ENCODE measurements at places on chromosomes 6 and 20. TPM values are rescaled to one million over a fixed set of nuclear protein-coding genes. Genes with fewer than 3 reads are reported as not detected.
A peak's percentile ranks its signal among the peaks of the same experiment; 100 is the strongest.

Gene MAK
- 0.14 TPM for total RNA-seq

Gene RPL7L1
- total RNA-seq: 42.2 TPM

Gene BANF2
- total RNA-seq: not detected

Gene RSPO3
- 0.27 TPM for total RNA-seq

Gene TGM3
- not detected for total RNA-seq

Gene ZSCAN31
- total RNA-seq: 8.0 TPM

Gene ARMH2
- not detected for total RNA-seq

Gene FANCE
- 3.7 TPM for total RNA-seq

Gene SAMD3
- total RNA-seq: not detected

Gene KCNG1
- total RNA-seq: 0.30 TPM

DNA sequence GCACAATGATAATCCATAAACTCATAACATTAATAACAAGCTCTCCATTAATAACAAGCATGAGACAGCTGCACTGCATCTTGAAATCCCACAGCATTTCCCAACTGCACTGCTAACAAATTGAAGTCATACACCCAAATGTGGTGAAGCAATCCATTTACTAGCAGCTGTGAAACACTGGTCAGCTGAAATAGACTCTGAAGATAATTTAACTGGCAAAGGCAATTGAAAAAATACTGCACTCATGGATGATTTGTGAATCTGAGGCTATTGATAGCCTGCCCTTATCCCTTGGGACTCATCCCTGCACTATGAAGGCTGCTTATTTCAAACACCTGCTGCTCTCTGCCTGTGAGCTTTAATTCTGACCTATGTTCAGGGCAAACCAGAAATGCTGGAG lies 49.1 kb upstream of the PLCB1 start:
- H3K27me3 ChIP-seq: no peaks in the 10 kb centered on the region
- H3K36me3 ChIP-seq: no peaks in the 10 kb centered on the region
- H3K4me1 ChIP-seq: peaks cover 6% of the 10 kb centered on the region
- no peak overlapping the region for H3K27ac ChIP-seq
- H3K4me3 ChIP-seq: no peak overlapping the region

DNA sequence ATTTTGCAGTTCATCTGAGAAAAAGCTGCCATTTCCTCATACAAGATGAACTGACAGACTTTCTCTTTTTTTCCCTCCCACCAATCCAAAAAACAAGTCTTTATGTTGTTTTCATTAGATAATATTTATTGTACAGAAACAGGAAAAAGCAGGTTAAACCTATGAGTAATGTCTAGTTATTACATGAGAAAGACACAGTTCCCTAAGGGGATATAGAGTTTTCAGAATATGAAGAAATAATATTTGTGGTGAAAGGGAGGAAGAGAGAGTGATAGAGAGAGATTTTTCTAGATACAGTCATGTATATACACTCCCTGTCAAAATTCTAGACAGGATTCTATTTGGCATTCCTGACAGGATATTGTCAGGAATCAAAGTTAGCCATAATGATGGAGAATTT lies 392.4 kb downstream of the BMP2 start:
- H3K27me3 ChIP-seq: no peaks in the 10 kb centered on the region
- DNase-seq: no peak
- no peak overlapping the region for H3K4me3 ChIP-seq
- H3K36me3 ChIP-seq: no peaks in the 10 kb centered on the region
- H3K4me1 ChIP-seq: no peaks in the 10 kb centered on the region
- no peak overlapping the region for H3K27ac ChIP-seq

DNA sequence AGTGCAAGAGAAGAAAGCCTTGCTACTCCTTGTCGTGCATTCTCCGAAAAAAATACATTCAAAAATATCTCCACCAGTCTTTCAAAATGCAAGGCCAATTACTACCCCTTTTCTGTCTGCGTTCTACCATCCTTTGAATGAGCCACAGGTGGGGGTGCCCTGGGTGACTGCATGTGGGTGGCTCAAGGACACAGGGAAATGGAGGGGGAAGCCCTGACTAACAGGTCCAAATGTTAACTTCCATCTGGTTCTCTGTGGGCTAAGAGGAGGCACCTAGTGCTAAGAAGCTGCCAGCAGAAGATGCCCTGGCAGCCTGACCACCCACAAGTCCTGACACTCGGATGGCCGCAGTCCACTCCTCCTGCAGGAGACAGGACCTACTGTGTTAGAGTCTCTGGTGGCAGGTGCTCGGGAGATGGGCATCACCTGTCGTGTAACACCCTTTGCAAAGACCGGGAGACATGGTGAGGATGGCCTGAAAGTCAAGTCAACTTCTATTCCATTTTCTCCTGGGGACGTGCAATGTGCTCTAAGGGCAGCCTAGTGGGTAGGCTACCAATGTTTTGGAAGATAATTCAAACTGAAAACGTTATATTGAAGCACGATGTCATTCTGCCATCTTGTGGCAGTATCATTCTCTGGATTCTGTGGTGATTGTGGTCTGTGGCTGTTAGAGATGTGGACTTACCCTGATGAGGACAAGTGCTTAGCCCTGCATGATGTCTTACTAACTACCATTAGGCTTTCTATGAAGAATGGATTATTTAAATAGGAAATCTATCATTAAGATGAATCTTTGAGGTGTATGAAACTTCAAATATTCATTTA lies 27.4 kb upstream of the IGF2R start:
- peaks cover 25% of the 10 kb centered on the region for H3K4me1 ChIP-seq
- H3K27ac ChIP-seq: no peak overlapping the region
- no peaks in the 10 kb centered on the region for H3K27me3 ChIP-seq
- no peak overlapping the region for H3K4me3 ChIP-seq

- H3K27ac ChIP-seq: no peak overlapping the region
- no peaks in the 10 kb centered on the region for H3K36me3 ChIP-seq
These were observed 403.6 kb downstream of the PLCB1 start for GRCh38 chr20:8535403-8536261.

DNA sequence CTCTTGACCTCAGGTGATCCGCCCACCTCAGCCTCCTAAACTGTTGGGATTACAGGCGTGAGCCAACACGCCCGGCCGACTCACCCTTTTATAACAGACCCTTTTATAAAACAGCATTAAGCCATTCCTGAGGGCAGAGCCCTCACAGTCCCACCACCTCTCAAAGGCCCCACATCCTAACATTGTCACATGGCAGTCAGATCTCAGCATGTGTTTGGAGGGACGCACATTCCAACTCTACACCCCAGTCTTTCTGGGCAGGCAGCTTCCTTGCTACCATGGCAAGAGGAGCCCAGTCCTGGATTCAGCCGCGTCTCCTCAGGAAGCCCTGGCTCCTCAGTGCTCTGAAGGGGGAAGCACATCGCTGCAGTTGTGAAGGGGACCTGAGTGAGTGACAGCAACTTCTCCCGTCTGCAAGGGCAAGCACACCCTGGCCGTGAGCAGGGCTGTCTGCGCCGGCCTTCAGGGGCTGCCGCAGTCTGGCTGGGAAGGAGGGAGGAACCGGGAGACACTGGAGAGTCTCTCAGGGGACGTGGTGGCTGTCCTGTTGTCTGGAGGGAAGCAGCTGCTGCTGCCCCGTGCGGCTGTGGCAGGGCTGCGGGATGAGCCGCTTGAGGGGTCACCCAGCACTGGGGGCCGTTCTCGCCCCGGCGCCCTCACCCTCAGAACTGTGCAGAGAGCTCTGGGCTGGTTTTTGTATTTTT lies 15.9 kb downstream of the OSBPL2 start:
- H3K4me1 ChIP-seq: peaks cover 59% of the 10 kb centered on the region
- no peaks in the 10 kb centered on the region for H3K27me3 ChIP-seq
- H3K27ac ChIP-seq: no peak overlapping the region
- DNase-seq: no peak

DNA sequence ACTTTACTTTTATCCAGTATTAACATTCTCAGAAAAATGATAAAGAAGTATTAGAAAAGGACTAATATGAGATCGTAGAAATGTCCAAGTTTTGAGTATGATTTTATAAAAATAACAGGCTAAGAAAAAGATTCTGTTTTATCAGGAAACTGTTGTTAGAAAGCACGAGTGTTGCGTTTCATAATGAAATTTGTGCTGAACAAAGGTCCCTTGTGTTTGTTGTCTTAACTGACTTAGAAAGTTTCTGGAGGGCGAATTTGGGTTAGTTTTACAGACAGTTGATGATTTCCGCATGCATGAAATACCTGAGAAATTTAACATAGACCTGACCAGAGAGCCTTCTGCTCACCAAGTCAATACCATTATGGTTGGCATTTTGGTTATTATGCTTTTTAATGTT lies 136.0 kb downstream of the FNDC1 start:
- H3K4me1 ChIP-seq: no peaks in the 10 kb centered on the region
- no peak overlapping the region for H3K4me3 ChIP-seq
- H3K36me3 ChIP-seq: no peaks in the 10 kb centered on the region
- H3K27ac ChIP-seq: no peak overlapping the region
- no peak for DNase-seq

- no peaks in the 10 kb centered on the region for H3K27me3 ChIP-seq
- peak overlapping the region; percentile 72 for H3K4me3 ChIP-seq
- H3K4me1 ChIP-seq: peaks cover 17% of the 10 kb centered on the region
- H3K27ac ChIP-seq: peak overlapping the region; percentile 78
- H3K36me3 ChIP-seq: no peaks in the 10 kb centered on the region
- peak; percentile 55 for DNase-seq
These were observed 24.9 kb upstream of the FUCA2 start for GRCh38 chr6:143536461-143536865.

- H3K4me3 ChIP-seq: no peak overlapping the region
- no peaks in the 10 kb centered on the region for H3K4me1 ChIP-seq
- no peak for DNase-seq
These were observed 193.1 kb downstream of the SIM1 start for GRCh38 chr6:100271625-100272024.

DNA sequence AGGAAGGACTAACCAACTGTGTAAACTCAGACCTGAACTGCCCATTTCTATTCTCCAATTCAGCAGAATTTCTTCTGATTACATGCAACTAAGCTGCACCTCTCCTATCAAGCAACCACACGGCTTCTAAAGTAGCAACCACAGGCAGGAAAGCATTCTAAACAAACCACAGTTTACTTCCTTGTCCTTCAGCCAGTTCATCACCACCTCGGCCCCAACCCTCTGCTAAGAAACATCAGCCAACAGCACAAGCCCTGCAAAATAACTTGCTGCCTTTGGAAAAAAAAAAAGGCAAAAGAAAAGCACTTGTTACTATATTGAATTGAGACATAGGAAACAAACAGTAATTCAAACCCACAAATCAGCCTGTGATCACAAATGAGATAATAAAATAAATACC lies 140.3 kb downstream of the NFATC2 start:
- peaks cover 17% of the 10 kb centered on the region for H3K4me1 ChIP-seq
- DNase-seq: no peak
- H3K36me3 ChIP-seq: no peaks in the 10 kb centered on the region
- H3K4me3 ChIP-seq: no peak overlapping the region
- no peaks in the 10 kb centered on the region for H3K27me3 ChIP-seq

- peak overlapping the region; percentile 88 for H3K4me3 ChIP-seq
- DNase-seq: no peak
These were observed 744 bp upstream of the FOXO3 start for GRCh38 chr6:108559884-108560462.

- no peaks in the 10 kb centered on the region for H3K36me3 ChIP-seq
- H3K4me3 ChIP-seq: no peak overlapping the region
- H3K27ac ChIP-seq: no peak overlapping the region
These were observed 96.1 kb downstream of the NUS1 start for GRCh38 chr6:117771403-117771802.

GRCh38 chr20:6348908-6349307 lies 226.1 kb upstream of the FERMT1 start:
- H3K27me3 ChIP-seq: no peaks in the 10 kb centered on the region
- no peak for DNase-seq

GRCh38 chr6:151021896-151022295 lies 156.4 kb downstream of the MTHFD1L start:
- no peak overlapping the region for H3K4me3 ChIP-seq
- peaks cover 13% of the 10 kb centered on the region for H3K4me1 ChIP-seq
- no peaks in the 10 kb centered on the region for H3K27me3 ChIP-seq
- peak overlapping the region; percentile 21 for H3K27ac ChIP-seq
- no peak for DNase-seq
- no peaks in the 10 kb centered on the region for H3K36me3 ChIP-seq

- peaks cover 92% of the 10 kb centered on the region for H3K4me1 ChIP-seq
- H3K27me3 ChIP-seq: no peaks in the 10 kb centered on the region
- no peak for DNase-seq
- no peak overlapping the region for H3K27ac ChIP-seq
- no peak overlapping the region for H3K4me3 ChIP-seq
These were observed 63.9 kb downstream of the JARID2 start for GRCh38 chr6:15309611-15310283.

DNA sequence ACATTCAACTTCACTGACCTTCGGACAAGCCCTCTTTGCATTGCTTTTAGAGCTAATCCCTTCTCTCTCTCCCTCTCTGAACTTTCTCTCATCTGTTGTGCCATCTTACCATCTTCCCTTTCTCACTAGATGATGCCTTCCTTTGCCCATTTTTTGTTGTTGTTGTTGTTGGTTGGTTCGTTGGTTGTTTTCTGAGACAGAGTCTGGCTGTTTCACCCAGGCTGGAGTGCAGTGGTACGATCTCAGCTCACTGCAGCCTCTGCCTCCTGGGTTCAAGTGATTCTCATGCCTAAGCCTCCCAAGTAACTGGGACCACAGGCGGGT lies 18.8 kb downstream of the MAP3K5 start:
- no peak for DNase-seq
- peaks cover 72% of the 10 kb centered on the region for H3K4me1 ChIP-seq
- H3K36me3 ChIP-seq: no peaks in the 10 kb centered on the region
- H3K27me3 ChIP-seq: no peaks in the 10 kb centered on the region

DNA sequence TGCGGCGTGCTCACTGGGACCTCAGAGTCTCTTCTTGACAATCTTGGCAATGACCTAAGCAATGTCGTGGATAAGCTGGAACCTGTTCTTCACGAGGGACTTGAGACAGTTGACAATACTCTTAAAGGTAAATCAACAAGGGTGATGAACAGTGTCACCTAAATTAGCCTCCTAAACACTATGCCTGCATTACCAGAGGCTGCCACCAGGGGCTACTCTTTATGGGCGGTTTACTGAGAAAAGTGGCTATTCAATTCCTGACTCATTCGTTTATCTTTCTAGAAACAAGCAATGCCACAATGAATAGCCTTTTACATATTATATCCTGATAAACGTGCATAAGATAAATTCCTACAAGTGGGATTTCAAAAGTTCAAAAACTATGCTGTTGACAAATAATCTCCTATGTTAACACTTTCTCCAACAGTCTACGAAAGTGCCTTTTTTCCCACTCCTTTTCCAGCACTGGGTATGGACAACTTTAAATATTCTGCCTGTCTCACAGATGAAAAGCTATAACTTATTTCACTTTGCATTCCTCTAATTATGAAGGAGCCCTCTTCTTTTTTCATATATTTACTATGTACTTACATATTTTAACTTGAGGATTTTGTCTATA lies 1.3 kb downstream of the BPIFA2 start:
- DNase-seq: no peak
- H3K4me1 ChIP-seq: no peaks in the 10 kb centered on the region
- no peak overlapping the region for H3K27ac ChIP-seq
- no peak overlapping the region for H3K4me3 ChIP-seq

- DNase-seq: peak; percentile 50
- H3K27me3 ChIP-seq: no peaks in the 10 kb centered on the region
- H3K36me3 ChIP-seq: no peaks in the 10 kb centered on the region
- H3K4me1 ChIP-seq: peaks cover 42% of the 10 kb centered on the region
- peak overlapping the region; percentile 61 for H3K27ac ChIP-seq
These were observed 44.4 kb downstream of the MRPL14 start for GRCh38 chr6:44082872-44083321.

- no peak for DNase-seq
- H3K4me1 ChIP-seq: no peaks in the 10 kb centered on the region
- H3K27me3 ChIP-seq: no peaks in the 10 kb centered on the region
- no peaks in the 10 kb centered on the region for H3K36me3 ChIP-seq
- H3K27ac ChIP-seq: no peak overlapping the region
These were observed 571.9 kb upstream of the CHD6 start for GRCh38 chr20:42190084-42190483.

- H3K4me1 ChIP-seq: peaks cover 43% of the 10 kb centered on the region
- H3K36me3 ChIP-seq: no peaks in the 10 kb centered on the region
- no peak for DNase-seq
- no peak overlapping the region for H3K27ac ChIP-seq
These were observed 19.4 kb upstream of the TRIM27 start for GRCh38 chr6:28943223-28943556.
